ENCODE measurements at places on chromosomes 2 and 18.

- no peak for DNase-seq
Measured at GRCh38 chr18:23266717-23267446, 131.6 kb downstream of the CABLES1 start.

GRCh38 chr2:31980674-31981356, 30.0 kb downstream of the MEMO1 start:
- DNase-seq = no peak

GRCh38 chr2:161104054-161104553, 56.1 kb upstream of the TANK start:
- no peak for DNase-seq

DNA sequence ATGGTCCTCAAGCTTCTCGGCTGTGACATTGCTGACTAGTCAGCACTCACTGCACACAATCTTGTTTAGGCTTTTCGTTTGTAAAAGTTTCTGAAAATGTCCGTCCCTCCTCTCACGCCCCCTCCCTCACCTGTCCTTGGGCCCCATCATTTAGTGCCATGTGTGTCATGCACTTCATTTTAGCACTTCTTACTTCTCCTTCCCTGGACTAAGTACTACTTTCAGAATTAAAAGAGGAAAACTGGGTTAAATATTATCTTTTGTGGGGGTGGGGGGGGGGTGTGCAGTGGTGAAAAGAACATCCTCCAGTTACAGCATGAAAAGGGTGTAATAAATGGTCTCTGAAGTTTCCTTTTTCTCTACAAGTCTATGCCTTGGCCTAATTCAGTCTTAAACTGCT, 182.0 kb upstream of the SP5 start:
- DNase-seq = no peak

GRCh38 chr2:63697160-63697559, 108.4 kb downstream of the MDH1 start:
- no peak for DNase-seq

- no peak for DNase-seq
Measured at GRCh38 chr2:70946832-70947442, 11.2 kb downstream of the ATP6V1B1 start.

GRCh38 chr2:120873958-120874887, 138.6 kb downstream of the GLI2 start:
- no peak for DNase-seq

All from cerebellar nuclear complex (tissue), 1 donor.